HuH-7 (cell line): ENCODE measurements at places on chromosomes 12 and 14.

GRCh38 chr14:74362361-74362915 is 14.2 kb downstream of the VRTN start:
- peak; percentile 83 for DNase-seq

- no peak for DNase-seq
Observed at GRCh38 chr14:74934041-74934440, 11.0 kb upstream of the RPS6KL1 start.

DNA sequence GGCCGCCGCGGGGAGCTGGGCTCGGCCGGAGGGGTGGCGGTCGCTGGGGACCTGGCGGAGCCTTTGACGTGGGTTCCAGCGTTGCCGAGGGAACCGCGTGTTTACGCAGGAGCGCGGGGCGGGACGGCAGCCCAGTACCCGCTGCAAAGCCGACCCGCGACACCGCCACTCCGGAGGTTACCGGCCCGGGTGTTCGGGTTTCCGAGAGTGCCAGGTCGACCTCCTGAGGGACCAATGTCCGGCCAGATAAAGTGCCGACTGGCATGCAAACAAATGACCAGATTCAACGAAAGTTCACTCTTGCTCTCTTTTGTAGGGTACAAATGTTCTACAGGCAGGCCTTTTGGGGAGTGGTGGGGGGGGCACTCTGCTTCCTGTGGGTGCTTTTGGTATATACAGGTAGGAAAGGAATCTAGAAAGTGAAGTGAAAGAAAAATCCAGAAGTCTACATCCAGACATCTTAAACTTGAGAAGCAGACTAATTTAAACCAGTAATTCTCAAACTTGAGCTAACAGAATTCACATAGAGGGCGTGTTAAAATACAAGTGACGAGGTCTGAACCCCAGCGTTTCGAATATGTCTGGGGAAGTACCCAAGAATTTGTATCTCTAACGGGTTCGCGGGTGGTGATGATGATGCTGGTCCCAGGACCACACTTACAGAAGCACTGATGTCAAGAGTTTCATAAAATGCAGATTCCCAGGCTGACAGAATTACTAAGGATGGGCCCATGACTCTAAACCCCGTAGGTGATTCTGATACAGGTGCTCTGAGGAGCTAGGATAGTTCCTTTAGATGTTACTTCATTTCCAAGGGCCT is at the start of gene GPR135:
TSS of gene GPR135 (minus strand) at position 65 of the 820 bp plus-strand sequence. CDS start 154 bp downstream, outside the sequence.
- DNase-seq = peak; percentile 55

DNA sequence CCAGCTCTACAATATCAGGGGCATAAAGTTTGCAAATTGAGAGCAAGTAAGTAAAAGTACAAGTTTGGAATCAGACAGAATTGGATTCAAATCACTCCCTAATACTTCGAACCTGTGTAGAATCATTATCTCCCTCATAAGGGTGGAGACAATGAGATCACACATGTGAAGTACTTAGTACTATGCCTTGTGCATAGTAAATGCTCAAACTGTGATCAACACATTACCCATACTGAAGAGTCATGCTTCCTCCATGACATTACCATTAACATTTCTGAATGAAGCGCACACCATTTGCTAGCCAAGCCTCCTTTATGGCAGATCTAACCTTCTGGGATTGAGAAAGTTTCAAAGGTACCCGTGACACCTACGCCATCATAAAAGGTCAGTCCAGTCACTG is 26.6 kb upstream of the NRDE2 start:
- no peak for DNase-seq

GRCh38 chr14:102870994-102871831 is 51.2 kb upstream of the AMN start:
- DNase-seq = no peak

DNA sequence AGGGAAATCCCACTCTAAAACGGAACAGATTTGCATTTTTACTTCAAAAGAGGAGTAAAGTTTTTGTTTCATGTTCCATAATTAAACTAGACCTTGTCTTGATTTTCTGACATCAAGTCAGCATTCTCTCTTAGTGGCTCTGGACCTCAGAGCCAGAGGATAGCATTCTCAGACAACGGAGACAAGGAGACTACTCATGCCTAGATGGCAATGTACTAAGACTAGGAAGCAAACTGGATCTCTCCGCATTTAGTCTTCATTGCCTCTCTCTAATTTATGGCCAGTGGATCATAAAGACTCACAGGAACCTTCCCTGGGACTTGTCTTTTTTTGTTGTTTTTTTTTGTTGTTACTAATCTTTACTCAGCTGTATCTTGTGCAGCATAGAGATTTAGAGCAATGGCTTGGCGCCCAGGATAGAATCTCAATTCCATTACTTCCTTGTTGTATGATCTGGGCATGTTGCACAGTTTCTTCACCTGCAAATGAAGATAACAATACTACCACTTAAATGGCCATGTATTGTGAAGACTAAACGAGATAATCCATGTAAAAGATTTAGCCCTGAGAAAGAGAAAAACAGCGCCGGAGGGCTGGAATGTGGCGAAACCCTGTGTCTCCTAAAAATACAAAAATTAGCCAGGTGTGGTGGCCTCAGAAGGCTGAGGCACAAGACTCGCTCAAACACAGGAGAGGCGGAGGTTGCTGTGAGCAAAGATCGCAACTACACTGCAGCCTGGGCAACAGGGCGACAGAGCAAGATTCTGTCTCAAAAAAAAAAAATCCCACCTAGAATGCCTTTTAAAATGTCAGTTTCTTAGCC is 4.0 kb upstream of the GEMIN2 start:
- no peak for DNase-seq

GRCh38 chr14:100807496-100807895 is 18.4 kb upstream of the MEG3 start:
- DNase-seq = no peak

DNA sequence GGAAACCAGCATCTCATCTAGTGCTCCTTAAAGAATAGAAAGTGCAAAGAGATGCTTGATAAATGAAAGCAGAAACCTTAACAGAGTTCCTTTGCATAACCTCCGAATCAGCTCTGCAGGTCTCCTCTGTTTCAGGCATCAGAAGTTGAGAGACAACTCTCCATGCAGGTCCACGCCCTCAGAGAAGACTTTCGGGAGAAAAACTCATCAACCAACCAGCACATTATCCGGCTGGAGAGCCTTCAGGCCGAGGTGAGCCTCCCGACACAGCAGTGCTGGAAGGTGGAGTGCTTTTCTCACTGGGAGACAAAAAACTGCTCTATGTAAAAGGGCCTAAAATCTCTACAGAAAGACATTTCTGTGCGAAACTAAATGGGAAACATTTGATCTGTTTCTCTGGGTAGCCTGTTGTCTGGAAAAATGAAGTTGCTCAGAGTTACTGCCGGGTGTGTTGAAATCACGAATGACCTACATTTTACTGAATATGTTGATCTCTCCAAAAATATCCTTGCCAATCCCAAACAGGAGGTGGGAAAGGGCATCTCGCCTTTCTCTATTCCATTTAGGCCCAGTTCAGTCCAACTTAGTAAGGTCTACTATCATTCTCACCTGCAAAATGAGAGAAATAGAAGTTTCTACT is 54.9 kb downstream of the RAB35 start:
- DNase-seq = no peak

DNA sequence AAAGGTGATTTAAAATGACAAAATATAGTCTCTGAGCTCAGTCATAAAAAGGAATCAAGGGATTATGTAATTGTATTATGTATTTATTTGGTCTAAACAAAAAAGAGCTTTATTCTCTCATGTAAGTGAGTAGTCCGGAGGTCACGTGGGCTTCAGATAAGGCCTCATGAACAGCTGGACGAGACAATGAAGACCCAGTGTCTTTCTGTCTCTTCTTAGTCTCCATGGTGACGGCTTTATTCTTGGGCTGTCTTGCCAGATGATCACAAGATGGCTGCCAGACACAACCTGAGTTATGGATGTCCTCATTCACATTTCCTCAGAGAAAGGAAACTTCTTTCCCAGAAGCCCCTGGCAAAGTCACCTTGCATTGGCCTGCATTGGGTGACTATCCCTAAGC is 98.6 kb downstream of the ARF6 start:
- DNase-seq = no peak

DNA sequence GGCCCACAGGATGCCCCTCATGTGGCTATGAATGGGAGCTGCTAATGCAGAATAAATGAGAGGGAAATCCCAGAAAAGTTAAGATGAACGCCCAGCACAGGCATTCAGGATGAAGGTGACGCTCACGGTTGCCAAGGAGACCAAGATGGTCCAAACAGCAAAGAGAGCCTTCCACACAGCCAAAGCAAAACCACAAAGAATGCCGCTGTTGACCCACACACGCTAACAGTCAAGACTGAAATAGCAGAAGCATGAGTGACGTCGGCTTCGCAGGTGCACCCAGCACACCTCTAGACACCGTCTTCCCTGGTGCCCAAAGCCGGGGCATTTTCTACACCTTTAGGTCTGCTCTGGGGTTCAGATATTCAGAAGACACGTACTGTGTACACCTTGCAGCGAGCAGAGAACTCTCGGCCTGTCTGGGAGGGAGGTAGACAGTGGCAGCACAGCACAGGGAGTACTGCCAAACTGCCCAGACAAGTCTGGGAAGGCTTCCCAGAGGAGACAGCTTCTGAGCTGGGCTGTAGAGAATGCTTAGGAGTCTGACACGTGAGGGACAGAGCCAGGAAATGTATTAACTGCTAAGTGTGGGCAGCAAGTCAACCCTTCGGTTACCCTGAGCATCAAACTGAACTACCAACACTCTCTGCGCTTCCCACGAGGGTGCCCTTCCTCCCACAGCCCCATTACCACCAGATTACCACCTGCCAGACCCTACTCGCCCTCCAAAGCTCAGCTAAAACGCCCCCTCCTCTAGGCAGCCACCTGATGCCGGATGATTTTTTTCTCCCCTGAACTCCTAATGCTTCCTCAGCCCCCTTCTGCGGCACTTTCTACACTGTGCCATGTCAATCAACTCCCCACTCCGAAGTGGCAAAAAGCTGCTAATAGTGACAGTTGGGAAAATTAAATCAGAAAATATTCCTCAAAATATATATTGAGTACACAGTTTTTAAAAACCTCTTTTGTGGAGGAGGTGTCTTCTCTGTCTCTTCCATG is 50.1 kb downstream of the CCDC88C start:
- DNase-seq = no peak

GRCh38 chr14:34029921-34030334 is 79.1 kb upstream of the EGLN3 start:
- DNase-seq = no peak

GRCh38 chr12:63317880-63318279 is 166.9 kb upstream of the AVPR1A start:
- no peak for DNase-seq
